ENCODE measurements at places on chromosomes 3 and 15.

GRCh38 chr15:39589815-39590644 is 9.2 kb downstream of the THBS1 start:
- no peak for DNase-seq

- DNase-seq = no peak
Measured at GRCh38 chr3:52394751-52395502, 50.0 kb downstream of the SEMA3G start.

DNA sequence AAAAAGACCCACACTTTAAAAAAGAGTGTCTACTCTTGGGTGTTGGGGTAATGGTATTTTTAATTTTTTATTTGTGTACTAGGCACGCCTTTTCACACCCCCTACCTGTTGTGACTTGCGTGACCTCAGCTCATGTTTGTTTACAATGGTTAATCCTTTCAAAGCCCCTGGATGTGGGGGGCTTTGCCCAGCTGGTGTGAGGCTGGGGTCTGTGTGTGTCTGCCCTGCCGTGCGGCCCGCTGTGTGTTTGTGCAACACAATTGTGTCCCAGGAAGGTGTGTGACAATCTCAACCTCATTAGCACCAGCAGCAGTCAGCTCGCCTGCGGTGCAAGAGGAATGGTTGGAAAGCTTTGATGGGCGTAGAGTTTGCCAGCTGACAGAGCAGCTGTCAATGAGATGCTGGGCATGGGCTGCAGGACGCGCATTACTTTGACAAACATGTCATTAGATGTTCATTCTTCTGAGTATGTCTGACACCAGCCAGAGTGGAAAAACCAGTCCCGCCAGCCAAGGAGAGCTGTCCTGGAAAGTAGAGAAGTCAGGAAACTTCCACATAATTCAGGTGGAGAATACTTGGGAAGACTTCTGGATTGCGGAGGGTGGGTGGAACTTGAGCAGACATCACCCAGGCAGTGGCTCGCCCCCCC is 9.6 kb downstream of the LRRK1 start:
- DNase-seq = no peak

DNA sequence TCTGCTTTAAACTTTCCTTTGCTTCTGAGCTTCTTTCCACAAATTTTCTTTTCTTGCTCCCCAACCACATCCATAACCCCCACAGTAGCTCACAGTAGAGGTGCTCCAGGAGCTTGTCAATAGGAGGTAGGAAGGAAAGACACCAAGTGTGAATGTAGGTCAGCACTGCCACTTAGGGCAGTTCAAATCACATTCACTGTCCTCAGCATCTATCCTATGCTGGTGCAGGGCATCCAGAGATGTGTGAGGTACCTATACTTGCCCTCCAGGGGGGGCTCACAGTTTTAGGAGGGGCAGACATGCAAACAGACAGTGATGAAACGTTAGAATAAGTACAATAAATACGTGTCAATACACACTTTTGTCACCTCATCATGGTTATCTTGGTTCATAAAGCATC is 1.5 kb upstream of the SPSB4 start:
- DNase-seq = no peak

DNA sequence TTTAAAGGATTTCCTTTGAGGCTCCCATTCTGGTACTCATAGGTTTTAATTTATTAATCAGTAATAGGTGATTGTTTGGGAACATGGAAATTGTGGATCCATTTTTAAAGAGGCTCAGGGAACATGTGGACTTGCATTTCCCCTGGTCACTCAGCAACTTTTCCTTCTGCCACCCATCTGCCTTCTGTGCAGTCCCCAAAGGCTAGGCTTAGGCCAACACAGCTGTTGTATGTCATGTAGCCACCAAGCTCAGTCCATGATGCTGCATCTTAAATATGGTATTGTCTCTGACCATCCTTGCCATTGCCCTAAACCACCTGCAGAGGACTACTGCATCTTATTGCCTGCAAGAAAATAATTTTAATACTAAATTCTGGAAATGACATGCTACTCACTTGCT is 416.7 kb upstream of the SEMA6D start:
- no peak for DNase-seq

- no peak for DNase-seq
Measured at GRCh38 chr3:186095561-186096081, 13.3 kb downstream of the ETV5 start.

DNA sequence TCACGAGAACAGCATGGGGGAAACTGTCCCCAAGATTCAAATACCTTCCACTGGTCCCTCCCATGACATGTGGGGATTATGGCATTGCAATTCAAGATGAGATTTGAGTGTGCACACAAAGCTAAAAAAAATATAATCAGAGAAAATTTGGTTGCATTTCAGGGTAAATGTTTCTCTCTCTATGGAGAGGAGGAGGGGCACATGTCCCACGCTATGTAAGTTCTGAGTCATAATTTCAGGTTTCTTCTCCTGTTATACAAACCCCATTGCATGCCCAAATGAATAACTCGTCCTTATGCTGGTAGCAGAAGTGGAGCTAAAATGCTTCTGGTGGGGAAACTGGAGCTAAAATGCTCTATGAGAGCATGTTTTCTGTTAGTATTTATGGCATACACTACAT is 209.7 kb upstream of the DCBLD2 start:
- no peak for DNase-seq

DNA sequence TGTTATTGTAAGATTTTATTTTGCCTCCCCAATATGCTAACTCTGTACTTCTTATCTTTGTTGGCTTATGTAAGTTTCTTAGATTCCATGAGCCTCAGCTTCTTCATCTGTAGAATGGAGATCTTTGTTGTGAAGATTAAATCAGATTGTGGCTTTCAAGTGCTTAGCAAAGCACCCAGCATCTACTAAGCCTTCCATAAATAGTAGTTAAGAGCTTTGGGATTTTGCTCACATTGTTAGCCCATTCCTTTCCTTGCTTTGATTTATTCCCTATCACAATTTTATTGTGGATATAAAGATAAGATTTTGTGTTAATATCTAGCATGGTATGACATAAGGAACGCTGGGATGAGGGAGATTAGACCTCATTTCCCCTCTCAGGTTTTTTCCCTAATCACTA is 501.4 kb downstream of the PYDC2 start:
- no peak for DNase-seq

DNA sequence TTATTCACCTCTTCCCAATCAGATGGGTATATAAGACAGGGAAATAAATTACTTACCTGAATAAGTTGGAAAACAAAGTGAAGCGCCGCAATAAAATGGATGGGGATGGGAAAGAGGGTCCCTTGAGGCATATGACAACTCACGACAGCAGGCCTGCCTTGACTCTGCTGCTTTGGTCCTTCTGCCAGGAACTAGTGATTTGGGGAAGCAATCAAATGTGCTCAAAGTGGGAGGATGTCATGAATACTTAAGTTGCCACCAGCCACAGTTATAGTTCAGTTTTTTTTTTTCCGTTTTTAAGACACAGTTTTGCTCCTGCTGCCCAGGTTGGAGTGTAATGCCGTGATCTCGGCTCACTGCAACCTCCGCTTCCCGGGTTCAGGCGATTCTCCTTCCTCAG is 4.6 kb downstream of the PARL start:
- no peak for DNase-seq

GRCh38 chr15:33468740-33469139 is 158.0 kb downstream of the RYR3 start:
- no peak for DNase-seq

DNA sequence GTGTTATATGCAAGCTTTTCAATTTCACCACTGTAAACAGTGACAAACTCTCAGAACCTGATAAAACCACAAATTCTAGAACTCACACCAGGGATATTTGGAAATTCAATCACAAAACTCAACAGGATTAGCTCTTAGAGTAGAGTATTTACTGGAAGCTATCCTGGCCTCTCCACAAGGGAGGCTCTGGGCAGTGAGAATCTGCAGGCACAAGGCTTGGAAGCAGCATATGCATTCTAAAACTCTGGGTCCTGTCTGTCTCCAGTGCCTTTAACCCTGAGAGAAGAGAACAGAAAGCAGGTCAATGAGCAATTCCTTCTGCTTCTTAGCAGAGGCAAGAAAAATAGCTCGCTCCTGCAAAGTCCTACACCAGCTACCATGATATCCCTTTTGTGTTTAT is 23.4 kb downstream of the PLSCR4 start:
- no peak for DNase-seq

Measured in memory B cell (primary cell).